ENCODE measurements at places on chromosomes 2 and 18.
A peak's percentile ranks its signal among the peaks of the same experiment; 100 is the strongest.

DNA sequence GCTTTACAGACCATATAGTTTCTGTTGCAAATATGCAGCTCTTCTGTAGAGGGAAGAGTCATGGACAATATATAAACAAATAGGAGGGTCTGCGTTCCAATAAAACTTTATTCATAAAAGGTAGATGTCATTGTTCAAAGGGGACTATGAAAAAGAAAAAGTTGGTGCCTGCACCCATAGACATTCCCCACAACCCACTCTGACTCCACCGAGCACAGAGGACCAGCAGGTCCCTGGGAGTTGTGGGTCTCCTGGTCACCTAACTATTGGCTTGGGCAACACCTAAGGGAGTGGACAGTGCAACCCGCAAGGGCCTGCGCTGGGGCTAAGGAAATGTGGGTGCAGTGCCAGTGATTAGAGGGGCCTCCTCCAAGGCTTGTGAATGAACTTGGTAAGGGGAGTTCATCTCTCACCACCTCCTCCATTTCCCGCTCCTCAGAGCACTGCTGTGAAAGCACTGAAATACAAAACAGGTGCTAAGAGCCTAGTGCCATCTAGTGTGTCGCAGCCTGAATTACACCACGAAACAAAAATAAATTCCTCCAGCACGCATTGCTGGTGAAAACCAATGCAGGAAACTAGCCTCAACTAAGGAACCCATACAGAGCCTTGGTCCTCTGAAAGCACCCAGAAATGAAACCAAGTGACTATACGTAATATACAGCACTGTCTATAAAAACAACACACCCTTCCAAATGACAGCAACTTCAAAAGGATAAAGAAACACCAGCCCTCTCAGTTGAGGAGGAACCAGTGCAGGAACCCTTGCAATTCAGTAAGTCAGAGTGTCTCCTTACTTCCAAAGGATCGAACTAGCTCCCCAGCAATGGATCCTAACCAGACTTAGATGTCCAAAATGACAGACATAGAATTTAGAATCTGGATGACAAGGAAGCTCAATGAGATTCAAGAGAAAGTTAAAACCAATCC, 166.6 kb downstream of the RNF144A start:
- DNase-seq = peak; percentile 52

DNA sequence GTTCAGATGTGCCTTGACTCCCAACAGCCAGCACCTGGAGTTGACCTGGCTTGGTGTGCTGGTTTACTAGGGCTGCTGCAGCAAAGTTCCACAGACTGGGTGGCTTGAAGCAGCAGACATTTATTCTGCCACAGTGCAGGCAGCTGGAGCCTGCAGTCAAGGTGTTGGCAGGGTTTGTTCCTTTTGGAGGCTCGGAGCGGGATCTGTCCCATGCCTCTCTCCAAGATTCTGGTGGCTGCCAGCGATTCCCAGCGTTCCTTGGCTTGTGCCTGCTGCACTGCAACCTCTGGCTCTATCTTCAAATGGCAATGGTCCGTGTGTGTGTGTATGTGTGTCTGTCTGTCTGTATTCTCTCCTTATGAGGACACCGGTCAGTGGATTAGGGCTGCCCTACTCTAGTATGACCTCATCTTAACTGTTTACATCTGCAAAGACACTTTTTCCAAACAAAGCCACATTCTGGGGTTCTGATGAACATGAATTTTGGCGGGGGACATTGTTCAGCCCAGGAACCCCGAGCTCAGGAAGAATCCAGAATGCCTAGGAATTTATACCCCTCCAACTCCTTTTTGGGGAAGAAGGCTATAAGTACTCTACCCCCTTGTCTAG, 44.7 kb upstream of the TMEM131 start:
- no peak for DNase-seq

GRCh38 chr2:13539296-13539695, 822.6 kb downstream of the TRIB2 start:
- no peak for DNase-seq

DNA sequence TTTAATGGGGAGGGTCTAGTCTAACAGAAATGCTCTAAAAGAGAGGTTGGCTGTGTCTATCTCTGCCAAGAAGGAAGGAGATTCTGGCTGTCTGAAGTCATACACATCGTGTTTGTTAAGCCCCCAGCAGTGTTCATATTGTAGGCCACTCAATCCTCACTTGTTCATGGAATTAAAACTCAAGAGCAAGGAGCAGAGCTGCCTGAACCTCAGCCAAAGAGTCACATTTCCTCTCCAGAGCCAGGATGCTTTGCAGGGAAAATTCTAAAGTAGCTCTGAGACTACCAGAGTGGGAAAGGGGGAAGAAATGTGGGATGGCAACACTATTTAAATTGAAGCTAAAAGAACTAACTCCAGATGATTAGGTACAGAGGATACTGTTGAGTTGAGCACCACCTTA, 190.7 kb upstream of the CXCR4 start:
- DNase-seq = no peak

DNA sequence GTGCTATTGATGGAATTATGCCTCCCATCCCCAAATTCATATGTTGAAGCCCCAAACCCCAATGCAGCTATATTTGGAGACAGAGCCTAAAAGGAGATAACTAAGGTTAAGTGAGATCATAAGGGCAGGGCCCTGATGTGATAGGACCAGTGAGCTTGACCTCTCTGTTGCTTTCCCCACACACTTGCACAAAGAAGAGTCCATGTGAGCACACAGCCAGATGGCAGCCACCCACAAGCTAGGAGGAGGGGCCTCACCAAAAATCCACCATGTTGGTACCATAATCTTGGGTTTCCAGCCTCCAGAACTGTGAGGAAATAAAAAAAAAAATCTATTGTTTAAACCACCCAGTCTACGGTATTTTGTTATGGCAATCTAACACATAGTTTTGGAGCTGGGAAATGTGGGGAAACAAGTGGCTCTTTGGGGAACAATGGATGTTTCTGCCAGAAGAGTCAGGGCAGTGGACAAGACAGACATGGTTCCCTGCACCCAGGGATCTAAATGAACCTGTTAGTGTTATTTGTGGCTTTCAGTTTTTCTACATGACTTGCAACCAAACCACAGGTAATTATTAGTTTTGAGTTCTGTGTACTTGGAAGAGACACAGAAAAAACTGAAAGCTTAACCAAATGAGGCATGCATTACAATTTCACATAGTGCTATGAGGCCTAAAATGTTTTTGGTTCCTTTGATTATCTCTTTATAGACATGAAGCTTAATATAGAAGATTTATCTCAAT, 259.1 kb downstream of the LTBP1 start:
- no peak for DNase-seq
